CD4-positive, alpha-beta T cell (primary cell): ENCODE measurements at places on chromosomes 13 and 19.
A peak's percentile ranks its signal among the peaks of the same experiment; 100 is the strongest.

DNA sequence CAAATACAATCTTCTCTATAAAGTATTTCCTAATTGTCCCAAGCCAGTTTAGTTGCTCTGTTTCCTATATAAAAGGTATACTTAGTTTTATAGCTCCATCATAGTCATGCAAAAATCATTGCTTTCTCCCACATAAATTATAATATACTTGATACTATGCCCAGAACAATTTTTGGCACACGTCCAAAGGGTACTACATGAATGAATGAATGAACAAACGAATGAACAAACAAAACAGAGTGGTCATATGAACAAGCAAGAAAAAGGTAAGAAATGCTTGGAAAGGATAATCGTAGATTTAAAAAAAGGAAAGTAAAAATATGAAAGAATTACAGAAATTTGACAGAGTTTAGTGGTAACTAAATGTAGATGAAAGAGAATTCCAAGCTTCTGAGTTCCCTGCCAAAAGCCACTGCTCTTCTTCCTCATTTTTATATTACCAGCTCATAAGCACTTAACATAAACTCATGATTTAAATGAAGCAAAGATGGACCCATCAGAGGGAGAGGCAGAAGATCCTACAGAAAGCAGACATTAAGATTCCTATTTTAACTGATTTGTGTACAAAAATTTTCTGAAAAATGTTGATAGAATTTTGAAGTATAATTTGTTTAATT, 123.2 kb downstream of the ENOX1 start:
- no peak for DNase-seq

GRCh38 chr19:14072535-14073260, at the start of gene MISP3:
MISP3 (plus strand) TSS chr19:14072786; CDS start chr19:14073310, 524 bp downstream.
- peak; percentile 48 for DNase-seq

DNA sequence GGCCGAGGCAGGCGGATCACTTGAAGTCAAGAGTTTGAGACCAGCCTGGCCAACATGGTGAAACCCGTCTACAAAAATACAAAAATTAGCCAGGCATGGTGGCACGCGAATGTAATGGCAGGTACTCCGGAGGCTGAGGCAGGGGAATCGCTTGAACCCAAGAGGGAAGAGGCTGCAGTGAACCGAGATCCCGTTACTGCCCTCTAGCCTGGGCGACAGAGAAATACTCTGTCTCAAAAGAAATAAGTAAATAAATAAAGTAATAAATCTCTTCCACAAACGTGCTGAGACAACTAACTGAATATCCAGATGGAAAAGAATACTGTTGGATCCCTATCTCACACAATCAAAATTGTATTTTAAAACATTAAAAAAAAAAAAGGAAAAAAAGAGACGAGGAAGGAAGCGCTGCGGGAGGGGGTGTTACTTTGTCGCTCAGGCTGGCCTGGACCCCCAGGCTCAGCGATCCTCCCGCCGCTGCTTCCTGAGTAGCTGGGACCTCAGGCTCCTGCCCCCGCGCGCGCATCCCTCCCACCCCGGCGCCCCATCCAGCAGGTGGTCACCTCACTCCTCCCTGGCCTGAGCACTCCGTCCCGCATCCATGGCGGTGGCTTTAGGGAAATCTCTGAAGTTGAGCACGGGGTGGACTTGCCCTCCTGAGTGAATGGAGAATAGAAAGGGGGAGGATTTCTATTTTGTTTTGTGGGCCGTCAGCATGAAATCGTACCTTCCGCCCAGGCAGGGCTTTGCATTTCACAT, 628 bp upstream of the ZNF813 start:
- no peak for DNase-seq

DNA sequence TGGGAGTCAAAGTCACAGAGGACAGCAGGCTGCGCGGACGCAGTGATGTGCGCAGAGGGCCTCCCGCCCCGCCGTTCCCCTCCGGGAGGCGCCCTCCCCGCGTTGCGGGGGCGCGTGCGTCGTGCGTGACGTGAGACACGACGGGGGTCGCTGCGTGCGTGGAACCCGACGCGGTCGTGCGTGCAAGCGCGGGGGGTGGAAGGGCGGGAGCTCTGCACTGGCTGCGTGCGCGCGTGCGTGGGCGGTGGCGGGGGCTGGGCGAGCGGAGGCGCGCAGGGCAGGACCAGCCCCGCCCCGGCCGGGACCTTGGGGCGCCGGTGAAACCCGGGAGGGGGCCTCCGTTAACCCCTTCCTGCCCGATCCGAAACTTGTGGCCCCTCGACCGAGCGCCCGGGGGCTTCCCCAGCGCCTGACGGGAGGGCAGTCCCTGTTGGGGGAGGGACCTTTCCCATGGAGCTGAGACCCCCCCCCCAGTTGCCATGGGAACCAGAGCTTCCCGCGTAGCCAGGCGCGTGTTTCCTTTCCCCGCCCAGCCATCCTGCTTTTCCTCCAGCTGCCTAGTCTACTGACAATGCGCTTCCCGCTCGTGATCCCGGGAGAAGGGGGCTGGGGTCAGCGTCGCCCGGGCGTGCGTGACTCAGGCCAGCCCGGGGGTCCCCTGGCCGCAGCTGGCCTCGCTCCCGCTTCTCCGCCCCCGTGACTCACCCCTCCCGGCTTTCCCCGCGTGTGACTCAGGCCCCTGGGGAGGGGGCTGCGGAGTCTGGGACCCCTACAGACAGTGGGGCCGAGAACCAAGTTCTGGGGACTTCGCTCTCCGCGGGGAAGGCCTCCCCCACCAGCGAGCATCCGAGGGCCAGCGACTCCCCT, 7.3 kb upstream of the HOOK2 start:
- peak; percentile 89 for DNase-seq

GRCh38 chr13:21347753-21348318, 111.3 kb downstream of the ZDHHC20 start:
- DNase-seq = no peak

DNA sequence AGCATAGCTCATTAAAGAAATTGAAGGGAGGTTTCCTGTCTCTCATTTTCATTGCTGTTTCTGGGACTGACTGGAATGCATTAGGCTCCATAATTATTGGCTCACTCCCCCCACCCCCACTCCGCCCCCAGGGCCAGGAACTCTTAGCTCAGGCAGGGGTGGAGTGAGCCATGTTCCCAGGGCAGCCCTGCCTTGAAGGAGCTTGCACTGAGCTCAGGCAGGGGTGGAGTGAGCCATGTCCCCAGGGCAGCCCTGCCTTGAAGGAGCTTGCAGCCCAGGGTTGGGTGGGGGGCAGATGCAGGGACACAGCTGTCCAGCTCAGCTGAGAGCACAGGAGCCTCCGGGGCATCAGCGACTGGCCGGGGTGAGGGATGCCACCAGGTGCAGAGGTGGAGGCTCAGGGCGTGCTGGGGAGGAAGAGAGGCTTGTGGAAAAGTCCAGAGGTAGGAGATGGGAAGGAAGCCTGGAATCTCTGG, 39.1 kb upstream of the TFDP1 start:
- DNase-seq = no peak

DNA sequence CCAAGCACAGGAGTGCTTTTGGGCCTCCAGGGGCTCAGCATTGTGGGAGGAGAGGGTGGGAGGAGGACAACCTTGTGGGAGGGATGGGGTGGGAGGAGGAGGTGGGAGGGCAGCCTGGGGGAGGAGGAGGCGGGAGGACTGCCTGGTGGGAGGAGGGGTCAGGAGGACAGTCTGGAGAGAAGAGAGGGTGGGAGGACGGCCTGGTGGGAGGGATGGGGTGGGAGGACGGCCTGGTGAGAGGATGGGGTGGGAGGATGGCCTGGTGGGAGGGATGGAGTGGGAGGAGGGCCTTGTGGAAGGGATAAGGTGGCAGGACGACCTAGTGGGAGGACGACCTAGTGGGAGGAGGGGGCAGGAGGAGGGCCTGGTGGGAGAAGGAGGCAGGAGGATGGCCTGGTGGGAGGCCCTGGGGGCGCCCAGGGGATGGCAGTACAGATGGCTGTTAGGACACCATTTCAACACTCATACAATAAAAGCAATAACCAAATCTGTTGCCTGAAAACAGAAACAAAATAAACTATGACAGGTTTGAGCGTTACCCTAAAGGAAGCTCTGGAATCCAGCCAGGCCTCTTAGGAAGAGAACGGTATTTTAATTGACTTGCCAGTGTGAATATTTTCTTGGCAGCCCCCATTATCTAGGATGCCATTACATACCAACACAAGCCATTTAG, 63.7 kb downstream of the CRYL1 start:
- no peak for DNase-seq

- no peak for DNase-seq
Measured at GRCh38 chr19:50181121-50181520, 18.0 kb upstream of the IZUMO2 start.
